Nephron progenitor cell (in vitro differentiated cells): ENCODE measurements at places on chromosomes 6 and 20.
A peak's percentile ranks its signal among the peaks of the same experiment; 100 is the strongest.

DNA sequence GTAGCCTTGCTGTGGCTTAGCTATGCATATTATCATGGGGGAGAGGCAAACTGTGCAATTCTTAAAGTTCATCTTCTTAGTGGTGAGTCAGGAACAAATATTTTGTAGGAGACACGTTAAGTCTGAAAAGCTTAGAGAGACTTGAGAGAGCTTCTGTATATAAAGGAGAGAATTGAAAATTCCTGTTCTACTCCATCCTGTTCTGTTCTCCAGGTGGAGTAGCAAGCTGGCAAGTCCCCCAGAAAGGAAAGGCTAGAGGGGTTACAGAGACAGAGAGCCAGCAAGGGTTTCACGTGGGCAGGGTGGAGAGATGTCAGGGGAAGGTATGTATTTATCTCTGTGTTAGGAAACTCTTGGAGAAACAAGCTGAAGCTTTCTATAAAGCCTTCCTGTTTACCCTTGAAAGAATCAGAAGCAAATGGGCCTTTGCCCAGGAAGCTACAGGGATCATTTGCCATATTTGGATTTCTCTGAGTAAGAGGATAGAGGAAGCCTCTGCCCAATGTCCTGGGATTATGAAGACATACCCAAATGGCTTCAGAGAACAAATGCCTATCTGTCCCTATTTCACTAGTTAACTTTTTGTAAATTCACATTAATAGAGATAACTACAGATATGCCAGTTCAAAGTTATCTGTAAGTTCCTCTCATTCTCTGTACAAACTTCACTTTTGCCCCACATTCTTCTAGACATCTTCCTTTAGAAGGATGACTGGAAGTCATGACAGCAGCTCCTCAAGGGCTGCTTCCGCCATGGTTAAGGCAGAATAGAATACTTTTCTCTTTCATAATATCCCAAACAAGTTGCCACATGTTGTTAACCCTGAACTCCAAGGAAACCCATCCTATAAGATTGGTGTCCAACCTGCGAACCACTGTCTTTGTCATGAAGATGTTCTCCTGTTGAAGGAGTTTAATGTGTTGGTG lies 126.7 kb upstream of the NEDD9 start:
- H3K4me3 ChIP-seq, result no peak overlapping the region
- peaks cover 10% of the 10 kb centered on the region for H3K36me3 ChIP-seq
- H3K27ac ChIP-seq, result no peak overlapping the region
- peaks cover 22% of the 10 kb centered on the region for H3K4me1 ChIP-seq
- DNase-seq, result no peak

DNA sequence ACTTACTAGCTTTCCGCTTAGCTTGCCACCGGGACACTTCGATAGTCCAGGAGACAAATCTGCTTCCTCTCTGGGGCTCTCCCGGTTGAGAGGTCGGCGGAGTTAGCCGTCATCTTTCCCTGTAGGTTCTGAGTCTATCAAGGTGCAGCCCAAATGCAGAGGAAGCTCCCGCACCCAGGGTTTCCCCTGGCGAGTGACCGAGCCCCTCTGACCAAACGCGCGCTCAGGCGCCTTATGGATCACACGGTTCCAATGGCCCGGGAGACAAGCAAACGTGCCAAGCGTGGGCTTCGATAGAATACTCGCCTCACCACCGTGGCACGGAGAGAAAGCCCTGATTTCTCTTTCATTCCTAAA lies 15.8 kb upstream of the FOXC1 start:
- H3K4me3 ChIP-seq, result no peak overlapping the region
- H3K27ac ChIP-seq, result no peak overlapping the region
- peaks cover 24% of the 10 kb centered on the region for H3K27me3 ChIP-seq
- no peaks in the 10 kb centered on the region for H3K36me3 ChIP-seq
- no peak for DNase-seq

- H3K27ac ChIP-seq, result no peak overlapping the region
- no peak overlapping the region for H3K4me3 ChIP-seq
- DNase-seq, result no peak
- H3K36me3 ChIP-seq, result no peaks in the 10 kb centered on the region
- peaks cover 37% of the 10 kb centered on the region for H3K4me1 ChIP-seq
- peaks cover 15% of the 10 kb centered on the region for H3K27me3 ChIP-seq
Measured at GRCh38 chr6:44035621-44036020, 91.6 kb downstream of the MRPL14 start.

DNA sequence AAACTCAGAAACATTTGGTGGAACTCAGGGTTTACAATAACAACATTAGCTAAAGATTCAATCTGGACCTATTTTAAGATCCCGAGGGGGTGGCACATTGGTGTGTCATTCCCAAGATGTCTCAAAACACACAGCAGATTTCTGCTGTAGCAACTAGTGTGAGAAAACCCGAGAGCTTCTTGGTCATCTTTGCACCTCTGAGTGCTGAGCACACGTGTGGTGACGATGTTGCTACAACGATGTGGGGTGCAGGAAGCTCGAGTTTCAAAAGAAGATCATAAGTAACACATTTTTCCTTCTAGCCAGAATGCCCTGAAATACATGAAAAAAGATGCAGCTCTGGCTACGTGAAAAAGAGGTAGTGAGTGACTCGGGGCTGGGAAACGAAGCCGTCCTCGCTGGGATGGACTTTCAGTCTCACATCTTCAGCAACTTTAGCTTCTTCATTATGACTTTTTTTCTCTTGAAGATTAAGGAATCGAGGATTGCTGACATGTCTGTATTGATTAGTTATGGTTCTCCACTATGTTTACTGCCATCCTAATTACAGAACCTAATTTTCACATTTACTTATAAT lies 1.5 kb downstream of the RAMACL start:
- no peaks in the 10 kb centered on the region for H3K36me3 ChIP-seq
- no peak overlapping the region for H3K27ac ChIP-seq
- no peak for DNase-seq
- peaks cover 2% of the 10 kb centered on the region for H3K27me3 ChIP-seq
- no peak overlapping the region for H3K4me3 ChIP-seq

- H3K4me3 ChIP-seq, result no peak overlapping the region
- no peak overlapping the region for H3K27ac ChIP-seq
- no peaks in the 10 kb centered on the region for H3K27me3 ChIP-seq
Measured at GRCh38 chr6:24378473-24379097, 20.7 kb upstream of the DCDC2 start.

GRCh38 chr6:7671581-7671980 lies 54.3 kb upstream of the BMP6 start:
- H3K4me1 ChIP-seq, result peaks cover 34% of the 10 kb centered on the region
- peaks cover 18% of the 10 kb centered on the region for H3K27me3 ChIP-seq
- H3K36me3 ChIP-seq, result no peaks in the 10 kb centered on the region

DNA sequence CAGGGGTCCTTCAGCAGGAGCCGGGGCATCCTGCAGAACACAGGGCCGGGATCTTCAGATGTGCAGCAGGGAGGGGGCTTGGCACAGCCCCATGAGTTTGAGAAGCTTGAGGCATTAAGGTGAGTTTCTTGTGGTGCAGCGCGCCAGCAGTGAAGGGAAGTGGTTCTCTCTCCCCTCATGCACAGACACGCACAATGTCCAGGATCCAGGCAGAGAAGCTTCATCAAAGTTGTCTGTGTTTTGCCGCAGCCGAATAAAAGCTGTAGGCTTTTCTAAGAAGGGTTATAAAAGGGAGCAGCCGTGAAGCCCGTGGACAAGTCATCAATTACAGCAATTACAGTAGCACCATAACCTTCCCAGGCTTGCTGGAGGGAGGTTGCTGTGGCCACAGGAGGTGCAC lies 491.0 kb upstream of the CDH4 start:
- no peak overlapping the region for H3K4me3 ChIP-seq
- H3K36me3 ChIP-seq, result no peaks in the 10 kb centered on the region
- H3K27ac ChIP-seq, result no peak overlapping the region
- no peaks in the 10 kb centered on the region for H3K4me1 ChIP-seq

DNA sequence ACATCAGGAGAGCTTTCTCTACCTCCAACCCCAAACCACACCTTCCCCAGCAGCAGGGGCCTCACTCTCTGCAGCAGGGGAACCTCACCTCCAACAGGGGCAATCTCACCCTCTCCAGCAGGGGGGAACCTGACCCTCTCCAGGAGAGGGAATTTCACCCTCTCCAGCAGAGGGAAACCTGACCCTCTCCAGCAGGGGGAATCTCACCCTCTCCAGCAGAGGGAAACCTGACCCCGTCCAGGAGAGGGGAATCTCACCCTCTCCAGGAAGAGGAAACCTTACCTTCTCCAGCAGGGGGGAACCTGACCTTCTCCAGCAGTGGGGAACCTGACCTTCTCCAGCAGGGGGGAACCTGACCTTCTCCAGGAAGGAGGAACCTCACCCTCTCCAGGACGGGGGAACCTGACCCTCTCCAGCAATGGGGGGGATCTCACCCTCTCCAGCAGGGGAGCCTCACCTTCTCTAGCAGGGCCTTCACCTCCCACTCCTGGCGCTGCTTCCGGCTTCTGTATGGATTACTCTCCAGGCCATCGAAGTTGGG lies 3.1 kb downstream of the B3GALT4 start:
- peaks cover 13% of the 10 kb centered on the region for H3K36me3 ChIP-seq
- H3K4me3 ChIP-seq, result no peak overlapping the region
- peak overlapping the region; percentile 85 for H3K27ac ChIP-seq
- peaks cover 46% of the 10 kb centered on the region for H3K4me1 ChIP-seq
- H3K27me3 ChIP-seq, result no peaks in the 10 kb centered on the region
- peak; percentile 58 for DNase-seq

DNA sequence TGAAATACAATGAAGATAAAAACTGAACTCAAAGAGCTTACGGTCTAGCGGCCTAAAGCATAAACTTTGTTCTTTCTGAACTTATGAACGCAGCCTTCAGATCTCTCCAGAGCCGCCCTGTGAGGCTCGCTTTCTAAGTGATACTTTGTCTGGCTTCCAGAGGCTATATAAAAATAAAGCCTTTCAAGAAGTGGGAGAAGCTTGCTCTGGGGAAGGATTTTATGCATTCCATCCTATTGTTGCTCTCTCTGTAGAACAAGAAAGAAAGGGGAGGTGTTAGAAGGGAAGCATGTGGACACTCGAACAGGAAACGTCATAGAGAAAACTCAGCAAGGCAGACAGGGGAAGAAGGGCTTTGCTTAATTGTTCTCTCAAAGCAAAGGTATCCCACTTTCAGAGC lies 77.0 kb downstream of the TBX18 start:
- H3K4me3 ChIP-seq, result no peak overlapping the region
- H3K27ac ChIP-seq, result no peak overlapping the region
- H3K36me3 ChIP-seq, result peaks cover 6% of the 10 kb centered on the region
- peaks cover 13% of the 10 kb centered on the region for H3K4me1 ChIP-seq
- H3K27me3 ChIP-seq, result peaks cover 6% of the 10 kb centered on the region
- DNase-seq, result no peak

DNA sequence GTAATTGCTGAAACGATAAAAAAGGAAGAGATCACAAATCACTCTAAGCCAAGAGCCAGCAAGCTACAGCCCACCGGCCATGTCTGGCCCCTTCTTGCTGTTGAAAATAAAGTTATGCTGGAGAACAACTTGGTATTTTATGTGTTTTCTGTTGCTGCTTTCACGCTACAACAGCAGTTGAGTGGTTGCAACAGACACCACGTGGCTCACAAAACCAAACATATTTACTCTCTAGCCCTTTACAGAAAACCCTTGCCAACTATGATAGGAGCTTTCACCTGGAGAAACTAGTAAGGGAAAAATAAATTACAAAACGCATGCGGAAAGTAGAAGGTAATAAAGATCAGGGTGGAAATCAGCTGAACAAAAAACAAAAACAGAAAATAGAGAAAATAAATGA lies 41.1 kb upstream of the SLCO4A1 start:
- H3K27me3 ChIP-seq, result peaks cover 44% of the 10 kb centered on the region
- H3K27ac ChIP-seq, result no peak overlapping the region
- peaks cover 10% of the 10 kb centered on the region for H3K4me1 ChIP-seq
- no peak for DNase-seq

DNA sequence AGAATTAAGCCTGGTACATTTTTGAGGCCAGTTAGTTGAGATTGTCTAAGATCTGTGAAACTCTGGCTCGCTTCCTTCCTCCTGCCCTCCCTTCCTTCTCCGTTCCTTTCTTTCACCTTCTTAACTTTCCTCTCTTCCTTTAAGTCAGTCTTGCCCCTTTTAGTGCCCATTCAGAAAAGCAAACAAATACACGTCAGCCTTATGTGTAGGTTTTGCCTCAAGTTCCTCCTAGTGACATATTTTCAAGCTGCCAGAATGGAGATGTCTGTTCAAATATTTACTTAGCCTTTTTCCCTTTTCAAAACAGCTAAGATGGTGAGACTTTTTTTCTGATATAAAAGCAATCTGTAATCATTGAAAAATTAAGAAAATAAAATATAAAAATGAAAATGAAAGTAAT lies 178.4 kb downstream of the FARS2 start:
- H3K27me3 ChIP-seq, result peaks cover 5% of the 10 kb centered on the region
- no peak for DNase-seq
- H3K4me1 ChIP-seq, result peaks cover 17% of the 10 kb centered on the region
- peaks cover 14% of the 10 kb centered on the region for H3K36me3 ChIP-seq
- no peak overlapping the region for H3K4me3 ChIP-seq

GRCh38 chr20:35235881-35236280 lies 9.4 kb downstream of the MMP24 start:
- H3K27me3 ChIP-seq, result peaks cover 47% of the 10 kb centered on the region
- H3K4me3 ChIP-seq, result no peak overlapping the region
- H3K36me3 ChIP-seq, result no peaks in the 10 kb centered on the region
- H3K27ac ChIP-seq, result no peak overlapping the region
- no peaks in the 10 kb centered on the region for H3K4me1 ChIP-seq

DNA sequence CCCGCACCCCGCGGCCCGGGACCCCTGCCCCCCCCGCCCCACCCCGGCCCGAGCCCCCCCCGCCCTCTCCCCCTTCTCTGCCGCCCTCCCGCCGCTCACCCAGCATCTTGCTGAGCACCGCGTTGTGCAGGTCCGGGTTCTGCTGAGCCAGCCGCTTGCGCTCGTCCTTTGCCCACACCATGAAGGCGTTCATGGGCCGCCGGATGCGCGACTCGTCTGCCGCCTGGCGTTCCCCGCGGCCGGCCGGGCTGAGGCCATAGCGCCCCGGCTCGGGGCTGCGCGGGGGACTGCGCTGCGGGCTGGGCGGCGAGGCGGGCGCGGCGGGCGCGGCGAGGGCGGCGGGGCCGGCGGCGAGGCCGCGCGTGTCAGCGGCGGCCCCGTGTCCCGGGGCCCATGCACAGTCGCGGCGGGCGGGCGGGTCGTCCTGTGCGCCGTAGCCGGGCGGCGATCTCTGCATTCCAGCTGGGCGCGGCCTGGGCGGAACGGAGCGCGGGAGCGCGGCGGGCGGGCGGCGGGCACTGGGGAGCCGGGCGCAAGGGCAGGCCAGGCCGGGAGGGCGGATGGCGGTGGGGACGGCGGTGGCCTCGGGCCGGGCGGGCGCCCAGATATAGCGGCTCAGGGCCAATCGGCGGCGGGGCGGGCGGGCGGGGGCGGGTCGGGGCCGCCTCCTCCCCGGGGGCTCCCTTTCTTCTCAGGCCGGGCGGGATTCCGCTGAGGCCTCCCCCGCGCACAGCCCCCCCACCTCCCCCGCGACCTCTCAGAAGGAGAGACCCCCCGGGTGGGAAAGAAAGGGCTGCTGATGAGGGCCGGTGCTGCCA lies at the start of gene SOX18:
TSS of gene SOX18 (minus strand) at position 580 of the 818 bp plus-strand sequence. CDS start at position 457, 123 bp downstream.
- peaks cover 71% of the 10 kb centered on the region for H3K27me3 ChIP-seq
- DNase-seq, result peak; percentile 69
- H3K4me3 ChIP-seq, result peak within 1 kb of the TSS; percentile 54
- H3K36me3 ChIP-seq, result no peaks in the 10 kb centered on the region
- H3K4me1 ChIP-seq, result peaks cover 35% of the 10 kb centered on the region
